T1000 (cell line): ENCODE measurements at places on chromosomes 13 and 19.
A peak's percentile ranks its signal among the peaks of the same experiment; 100 is the strongest.

DNA sequence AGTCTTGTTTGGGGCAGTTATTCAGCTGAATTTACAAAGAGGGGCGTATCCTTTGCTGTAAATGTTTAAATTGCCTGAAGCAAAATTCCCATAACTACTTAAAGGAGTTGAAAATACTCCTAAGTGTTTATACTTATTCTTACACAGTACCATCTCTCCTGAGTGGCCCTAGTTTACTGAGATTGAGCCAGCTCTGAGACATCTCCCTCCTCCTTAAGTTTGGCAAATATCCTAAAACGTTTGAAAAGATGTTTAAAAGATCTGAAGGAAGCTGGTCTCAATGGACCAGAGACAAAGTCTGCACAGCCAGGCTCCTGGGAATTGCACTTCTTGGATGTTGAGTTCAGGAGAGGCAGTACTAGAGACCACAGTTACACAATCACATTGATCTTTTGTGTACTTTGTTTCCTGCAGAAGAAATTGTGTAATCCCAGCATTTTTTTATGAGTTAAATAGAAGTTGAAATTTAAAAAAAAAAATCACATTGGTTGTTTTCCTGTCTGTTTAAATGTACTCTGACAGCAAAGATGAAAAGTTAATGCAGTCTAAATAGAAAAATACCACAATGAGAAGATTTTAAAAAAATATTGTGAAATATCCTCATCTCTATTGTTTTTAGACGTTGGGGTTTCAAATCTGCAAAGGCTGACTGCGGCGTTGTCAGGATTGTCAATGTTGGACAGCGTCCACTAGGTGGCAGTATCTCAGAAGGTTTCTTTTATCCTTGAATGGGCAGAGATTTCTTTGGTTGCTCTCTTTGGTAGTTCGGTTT lies 20.7 kb downstream of the TNFSF11 start:
- no peak for DNase-seq

DNA sequence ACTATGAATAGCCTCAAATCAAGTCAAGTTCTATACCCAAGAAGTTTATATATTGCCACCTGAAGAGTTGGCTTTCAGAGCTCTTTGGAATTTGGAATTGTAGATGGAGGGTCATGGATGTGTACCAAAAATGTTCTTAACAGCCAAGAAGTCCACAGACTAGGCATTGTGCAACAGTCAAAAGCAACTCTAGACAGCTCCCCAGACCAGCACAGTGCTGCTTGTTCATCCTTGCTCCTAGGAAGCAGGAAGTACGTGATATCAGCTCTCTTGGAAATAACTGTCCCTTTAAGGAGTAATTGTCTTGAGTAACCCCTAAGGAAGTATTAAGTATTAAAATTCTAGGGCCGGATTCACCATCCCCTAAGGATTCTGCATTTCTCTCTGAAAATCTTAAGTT lies 30.7 kb upstream of the IL17D start:
- no peak for DNase-seq

DNA sequence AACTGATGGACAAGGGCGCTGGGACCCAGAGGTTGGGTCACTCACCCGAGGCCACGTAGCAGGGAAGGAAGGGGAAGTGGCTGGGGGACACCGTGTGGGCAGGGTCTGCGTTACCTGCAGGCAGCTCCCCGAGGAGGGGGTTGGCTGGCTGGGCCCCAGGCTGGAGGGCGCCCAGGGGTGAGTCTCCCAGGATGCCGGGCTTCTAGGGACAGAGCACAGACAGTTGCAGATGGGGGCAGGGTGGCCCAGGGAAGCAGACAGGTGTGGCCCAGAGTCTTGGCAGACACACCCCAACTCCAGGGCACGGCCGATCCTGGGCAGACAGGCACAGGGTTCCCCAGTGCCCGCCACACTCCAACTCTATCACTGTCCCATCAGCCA lies 5.6 kb upstream of the FDX2 start:
- DNase-seq, result no peak

DNA sequence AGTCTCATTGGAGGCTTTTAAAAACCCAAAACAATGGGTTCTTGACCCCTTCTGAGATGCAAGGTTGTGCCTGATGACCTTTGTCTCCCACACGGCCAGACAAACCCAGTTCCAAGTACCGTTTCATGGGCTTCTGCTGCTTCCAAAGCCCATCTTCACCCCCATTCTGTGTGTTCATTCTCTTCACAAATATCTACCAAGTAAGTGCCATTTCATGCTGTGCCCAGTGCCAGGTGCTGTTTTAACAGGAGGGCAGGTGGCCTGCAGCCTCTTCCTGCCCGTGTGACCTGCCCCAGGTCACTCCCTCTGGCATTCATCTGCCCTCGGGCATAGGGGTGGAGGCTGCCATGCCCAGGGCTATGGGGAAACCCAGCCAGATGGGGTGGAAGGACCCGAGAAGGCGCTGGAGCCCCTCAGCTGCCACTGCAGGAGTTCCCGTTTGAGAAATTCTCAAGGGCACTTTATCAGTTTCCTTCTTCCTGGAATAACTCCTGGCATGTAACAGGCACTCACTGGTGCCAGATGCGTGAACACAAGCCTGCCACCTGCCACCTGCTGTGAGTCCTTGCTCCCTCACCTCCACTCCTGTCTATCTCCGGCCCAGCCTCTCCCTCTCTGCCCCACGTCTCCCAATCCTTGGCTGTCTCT lies 12.5 kb downstream of the CAPN12 start:
- DNase-seq, result no peak

DNA sequence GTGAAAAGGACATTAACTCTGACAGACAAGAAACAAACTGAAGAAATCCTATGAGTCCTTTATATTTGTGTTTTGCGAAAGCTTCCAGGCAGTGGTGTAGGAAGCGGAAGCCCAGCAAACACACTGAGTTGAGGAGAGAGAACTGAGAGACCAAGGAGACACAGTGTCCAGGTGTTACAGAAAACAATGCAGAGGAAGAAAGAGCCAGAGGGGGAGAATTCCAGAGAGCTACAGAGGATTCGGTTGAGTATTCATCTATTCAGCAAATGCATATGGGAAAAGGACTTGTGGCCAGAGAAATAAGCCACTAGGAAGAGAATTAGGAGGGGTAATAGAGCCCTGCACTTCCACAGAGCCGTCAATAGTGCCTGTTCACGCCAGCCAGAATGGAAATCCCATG lies 183.5 kb downstream of the LIG4 start:
- DNase-seq, result no peak

GRCh38 chr13:93004919-93005318 lies 221.7 kb upstream of the GPC6 start:
- DNase-seq, result no peak

DNA sequence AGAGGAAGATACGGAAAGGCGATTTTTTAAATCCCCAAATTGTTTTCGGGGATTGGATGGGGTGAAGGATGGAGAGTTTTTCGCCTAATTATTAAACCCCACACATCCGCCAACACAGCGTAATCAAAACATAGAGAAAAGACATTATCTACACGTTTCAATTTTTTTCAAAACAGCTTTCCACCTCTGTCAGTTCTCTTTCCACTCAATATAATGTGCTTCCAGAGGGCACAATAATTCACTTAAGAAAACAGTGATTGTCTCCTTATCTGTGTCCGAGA lies 435 bp upstream of the OBI1 start:
- no peak for DNase-seq

- no peak for DNase-seq
These were observed 175.2 kb downstream of the TSHZ3 start for GRCh38 chr19:31173991-31174390.

DNA sequence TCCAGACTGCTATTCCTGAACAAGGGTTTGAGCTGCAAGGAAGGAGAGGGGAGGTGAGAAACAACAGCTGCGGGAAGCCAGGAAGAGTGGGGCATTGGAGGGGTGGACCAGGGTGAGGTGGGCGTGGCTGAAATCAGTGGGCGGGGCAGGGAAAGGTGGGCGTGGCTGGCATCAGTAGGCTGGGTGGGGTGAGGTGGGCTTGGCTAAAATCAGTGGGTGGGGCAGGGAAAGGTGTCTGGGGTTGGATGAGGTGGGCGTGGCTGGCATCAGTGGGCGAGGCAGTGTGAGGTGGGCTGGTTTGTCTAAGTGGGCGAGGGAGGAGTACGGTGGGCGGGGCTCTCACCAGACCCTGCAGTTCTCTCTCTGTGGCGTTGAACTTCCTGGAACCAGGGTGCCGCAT lies 87.6 kb downstream of the MUC16 start:
- no peak for DNase-seq

DNA sequence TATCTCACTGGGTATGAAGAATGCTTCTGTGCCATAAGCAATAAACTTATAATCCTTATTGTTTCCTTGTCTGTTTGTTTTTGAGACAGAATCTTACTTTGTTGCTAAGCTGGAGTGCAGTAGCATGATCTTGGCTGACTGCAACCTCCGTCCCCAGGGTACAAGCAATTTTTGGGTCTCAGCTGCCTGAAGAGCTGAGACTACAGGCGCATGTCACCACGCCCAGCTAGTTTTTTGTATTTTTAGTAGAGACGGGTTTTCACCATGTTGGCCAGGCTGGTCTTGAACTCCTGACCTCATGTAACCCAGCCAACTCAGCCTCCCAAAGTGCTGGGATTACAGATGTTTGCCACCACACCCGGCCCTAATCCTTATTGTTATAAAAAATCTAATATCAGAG lies 112.5 kb downstream of the MYO16 start:
- no peak for DNase-seq

GRCh38 chr13:98651744-98652143 lies 74.8 kb upstream of the STK24 start:
- no peak for DNase-seq

- no peak for DNase-seq
These were observed 200.1 kb downstream of the NDFIP2 start for GRCh38 chr13:79681069-79681468.

DNA sequence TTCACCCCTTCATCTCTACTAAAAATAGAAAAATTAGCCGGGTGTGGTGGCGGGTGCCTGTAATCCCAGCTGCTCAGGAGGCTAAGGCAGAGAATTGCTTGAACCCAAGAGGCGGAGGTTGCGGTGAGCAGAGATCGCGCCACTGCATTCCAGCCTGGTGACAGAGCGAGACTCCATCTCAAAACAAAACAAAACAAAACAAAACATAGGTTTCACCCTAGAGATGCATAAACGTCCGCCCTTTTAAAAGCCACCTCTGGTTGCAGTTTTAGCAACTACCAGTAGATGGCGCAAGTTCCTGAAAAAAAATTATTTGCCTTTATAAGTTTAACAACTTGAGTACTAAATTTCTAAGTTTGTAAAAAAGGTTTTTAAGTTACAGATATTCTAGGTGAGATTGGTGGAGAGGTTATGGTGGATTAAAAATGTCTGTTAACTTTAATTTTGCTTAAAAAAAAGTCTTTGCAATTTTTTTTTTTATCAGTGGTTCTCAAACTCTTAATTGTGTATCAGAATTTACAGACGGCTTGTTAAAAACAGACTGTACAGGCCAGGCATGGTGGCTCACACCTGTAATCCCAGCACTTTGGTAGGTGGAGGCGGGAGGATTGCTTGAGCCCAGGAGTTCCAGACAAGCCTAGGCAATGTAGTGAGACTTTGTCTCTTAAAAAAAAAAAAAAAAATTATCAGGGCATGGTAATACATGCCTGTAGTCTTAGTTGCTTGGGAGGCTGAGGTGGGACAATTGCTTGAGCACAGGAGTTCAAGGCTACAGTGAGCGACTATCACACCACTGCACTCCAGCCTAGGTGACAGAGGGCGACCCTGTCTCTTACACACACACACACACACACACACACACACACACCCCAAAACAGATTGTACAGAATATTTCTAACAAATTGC lies 42.1 kb downstream of the NAA16 start:
- peak; percentile 44 for DNase-seq

DNA sequence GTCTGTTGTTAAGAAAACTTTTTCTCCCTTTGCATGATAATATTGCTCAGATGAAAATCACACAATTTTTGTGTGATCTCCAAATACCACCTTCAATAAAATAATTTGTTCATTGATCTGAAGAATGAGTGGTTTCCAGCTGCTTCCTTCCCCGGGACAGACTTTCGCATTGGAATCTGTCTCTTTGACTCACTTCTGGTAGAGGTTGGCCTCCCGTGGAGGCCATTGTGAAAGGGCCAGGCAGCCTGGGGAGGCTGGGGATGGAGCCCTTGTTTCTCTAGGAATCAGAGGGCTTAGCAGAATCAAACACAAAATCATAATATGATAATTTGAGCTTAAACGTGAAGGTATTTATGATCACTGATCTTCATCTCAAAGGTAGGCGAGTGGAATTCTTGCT lies 135.0 kb upstream of the ZNF536 start:
- no peak for DNase-seq

- DNase-seq, result no peak
These were observed 107.2 kb downstream of the EDNRB start for GRCh38 chr13:77811381-77811780.

DNA sequence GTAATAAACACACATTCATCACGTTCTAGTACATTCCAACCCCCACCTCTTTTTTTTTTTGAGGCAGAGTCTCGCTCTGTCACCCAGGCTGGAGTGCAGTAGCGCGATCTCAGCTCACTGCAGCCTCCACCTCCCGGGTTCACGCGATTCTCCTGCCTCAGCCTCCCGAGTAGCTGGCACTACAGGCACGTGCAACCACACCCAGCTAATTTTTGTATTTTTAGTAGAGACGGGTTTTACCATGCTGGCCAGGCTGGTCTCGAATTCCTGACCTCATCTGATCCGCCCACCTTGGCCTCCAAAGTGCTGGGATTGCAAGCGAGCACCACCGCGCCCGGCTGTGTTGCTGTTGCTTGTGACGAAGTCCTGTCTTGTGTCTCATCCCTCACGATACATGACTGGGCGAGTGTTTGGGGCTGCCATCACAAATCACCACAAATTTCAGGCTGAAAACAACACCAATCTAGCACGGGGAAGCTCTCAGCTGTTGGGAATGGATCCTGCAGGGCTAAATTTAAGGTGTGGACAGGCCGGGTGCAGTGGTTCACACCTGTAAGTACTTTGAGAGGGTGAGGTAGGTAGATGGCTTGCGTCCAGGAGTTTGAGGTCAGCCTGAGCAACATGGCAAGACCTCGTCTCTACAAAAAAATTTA lies 15.7 kb downstream of the MOB3A start:
- DNase-seq, result no peak

DNA sequence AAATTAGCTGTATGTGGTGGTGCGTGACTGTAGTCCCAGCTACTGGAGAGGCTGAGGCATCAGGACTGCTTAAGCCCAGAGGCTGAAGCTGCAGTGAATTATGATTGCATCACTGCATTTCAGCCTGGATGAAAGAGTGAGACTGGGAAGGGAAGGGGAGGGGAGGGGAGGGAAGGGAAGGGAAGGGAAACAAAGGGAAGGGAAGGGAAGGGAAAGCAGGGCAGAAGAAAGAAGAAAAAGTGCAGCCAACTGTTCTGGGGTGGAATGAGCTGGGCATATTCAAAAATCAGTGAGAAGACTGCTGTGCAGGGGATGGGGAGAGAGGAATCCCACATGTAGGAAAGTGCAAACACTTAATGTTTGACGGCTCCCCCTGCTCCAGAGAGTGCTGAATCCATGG lies 905.5 kb downstream of the UQCRFS1 start:
- DNase-seq, result no peak

GRCh38 chr13:85332615-85333014 lies 466.6 kb downstream of the SLITRK6 start:
- DNase-seq, result no peak
